ENCODE measurements at places on chromosomes 1 and 21.

DNA sequence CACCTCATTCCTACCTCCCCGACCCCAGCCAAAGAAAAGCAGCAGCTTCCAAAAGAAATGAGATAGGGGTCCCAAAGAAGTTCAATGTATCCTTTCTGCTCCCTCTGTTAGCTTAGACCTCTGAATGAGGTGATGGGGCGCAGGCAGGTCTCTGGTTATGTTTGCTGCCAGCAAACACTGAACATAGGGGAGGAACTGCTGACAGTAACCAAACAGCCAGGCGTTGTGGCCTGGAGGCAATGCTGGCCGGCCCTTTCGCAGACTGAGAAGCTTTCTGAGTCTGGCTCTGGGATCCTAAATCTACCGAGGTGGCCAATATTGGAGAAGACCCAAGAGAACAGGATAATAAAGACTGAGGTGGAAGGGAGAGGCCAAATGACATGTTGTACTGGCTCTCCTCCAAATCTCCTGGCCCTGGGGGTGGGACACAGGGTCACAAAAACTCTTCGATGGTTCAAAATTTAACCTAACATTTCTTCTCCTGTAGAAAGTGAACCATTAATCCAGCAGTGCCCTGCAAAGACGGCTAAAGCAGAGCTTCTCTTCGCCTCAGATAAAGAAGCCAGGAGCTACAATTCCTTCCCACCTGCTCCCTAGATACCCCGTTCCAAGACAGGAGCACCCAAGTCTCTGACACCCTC is 19.6 kb downstream of the SSR2 start:
- DNase-seq = no peak

- no peak for DNase-seq
These were observed 85.0 kb upstream of the AK4 start for GRCh38 chr1:65063025-65063424.

GRCh38 chr1:113388621-113389358 is 1.5 kb upstream of the MAGI3 start:
- peak; percentile 71 for DNase-seq

DNA sequence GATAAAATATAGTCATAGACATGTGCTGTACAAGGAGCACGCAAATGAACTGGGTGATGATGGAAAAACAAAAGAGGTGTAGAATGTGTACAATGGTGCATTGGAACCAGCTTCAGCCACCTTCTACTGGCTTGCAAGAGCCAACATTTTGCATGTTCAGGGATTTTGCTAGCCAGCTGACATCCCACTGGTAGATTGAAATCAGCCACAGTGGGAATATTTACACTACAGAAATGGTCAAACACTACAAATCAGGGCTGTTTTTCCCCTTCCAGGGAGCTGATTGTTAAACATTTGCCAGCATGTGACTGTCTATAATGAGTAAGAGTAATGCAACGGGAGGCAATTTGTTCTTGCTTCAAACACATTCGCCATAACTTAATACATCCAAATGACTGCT is 23.2 kb downstream of the PMVK start:
- DNase-seq = peak; percentile 6

DNA sequence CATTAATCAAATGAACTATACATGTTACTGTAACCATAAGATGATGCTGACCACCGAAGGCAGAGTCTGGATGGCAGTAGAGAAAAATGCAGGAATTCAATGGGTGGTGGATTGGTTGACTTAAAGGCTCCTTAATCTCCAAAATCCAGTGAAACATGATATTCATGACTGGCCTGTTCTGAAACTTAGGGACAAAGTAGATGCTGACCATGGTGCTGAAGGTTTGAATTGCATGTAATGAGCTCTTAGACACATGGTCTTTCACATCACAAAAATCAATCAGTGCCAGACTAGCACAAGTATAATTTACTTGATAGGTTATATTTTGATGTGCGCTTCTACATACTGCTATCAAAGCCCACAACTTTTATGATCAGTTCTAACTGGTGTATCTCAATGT is 30.9 kb upstream of the NTMT2 start:
- DNase-seq = no peak

DNA sequence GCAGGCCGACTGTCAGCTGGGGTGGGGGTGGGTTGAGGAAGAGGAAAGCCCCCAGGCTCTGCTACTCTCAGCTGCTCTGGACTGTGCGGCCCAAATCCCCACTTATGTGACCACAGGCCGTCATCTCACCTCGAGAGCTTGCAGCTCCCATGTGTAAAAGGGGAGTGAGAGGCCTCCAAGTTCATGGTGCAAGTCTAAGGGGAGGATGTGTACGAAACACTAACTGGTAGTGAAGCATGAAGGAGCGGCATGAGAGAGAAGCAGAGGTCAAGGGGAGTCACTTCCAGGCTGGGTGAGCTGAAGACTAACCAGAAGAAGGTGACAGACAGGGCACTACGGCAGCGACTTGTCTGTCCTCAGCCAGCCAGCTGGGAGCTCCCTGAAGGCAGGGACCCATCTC is 43.8 kb downstream of the GLIS1 start:
- DNase-seq = no peak

GRCh38 chr1:85553416-85554335 is 26.9 kb upstream of the CCN1 start:
- DNase-seq = no peak

GRCh38 chr1:243727503-243728203 is 122.4 kb downstream of the AKT3 start:
- DNase-seq = no peak

GRCh38 chr1:22804406-22804805 is 93.8 kb downstream of the EPHB2 start:
- no peak for DNase-seq

GRCh38 chr1:226233293-226233692 is 9.8 kb downstream of the MIXL1 start:
- no peak for DNase-seq

DNA sequence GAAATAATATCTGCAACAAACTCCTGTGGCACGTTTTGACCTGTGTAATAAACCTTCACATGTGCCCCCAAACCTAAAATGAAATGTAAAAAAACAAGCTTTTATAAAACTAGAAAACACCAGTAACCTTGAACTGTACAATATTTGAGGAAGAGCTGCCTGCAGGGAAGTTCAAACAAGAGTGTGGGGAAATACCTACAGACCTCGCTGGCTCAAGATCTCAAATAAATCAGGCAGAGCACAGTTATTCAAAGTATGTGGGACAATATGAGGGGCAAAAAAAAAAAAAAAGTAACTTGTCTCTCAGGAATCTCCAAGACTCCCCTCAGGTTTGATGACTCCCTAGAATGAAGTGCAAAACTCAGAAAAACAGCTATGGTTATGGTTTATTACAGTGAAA is 37.9 kb upstream of the PPIH start:
- DNase-seq = no peak

GRCh38 chr1:230857822-230858221 is 10.5 kb downstream of the C1orf198 start:
- DNase-seq = no peak

GRCh38 chr1:29876902-29877301 is 640.6 kb downstream of the PTPRU start:
- no peak for DNase-seq

DNA sequence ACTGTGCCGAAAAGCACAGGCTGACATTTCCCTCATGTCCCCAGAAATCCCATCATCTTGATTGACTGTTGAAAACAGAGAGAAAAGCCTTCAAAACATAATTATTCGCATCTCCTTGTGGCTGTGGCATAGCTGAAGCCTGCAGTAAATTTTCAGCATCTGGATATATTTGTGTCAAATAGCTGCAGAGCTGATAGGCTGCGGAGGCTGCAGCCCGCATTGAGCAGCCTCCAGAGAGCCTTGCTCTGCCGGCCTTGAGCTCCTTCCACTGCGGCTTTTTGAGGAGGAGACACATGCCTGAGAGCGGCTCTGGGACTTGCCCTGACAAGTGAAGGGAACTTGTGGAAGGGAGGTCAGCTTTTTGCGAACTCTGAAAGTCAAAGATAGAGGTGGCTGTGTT is 144.7 kb downstream of the RYR2 start:
- no peak for DNase-seq

DNA sequence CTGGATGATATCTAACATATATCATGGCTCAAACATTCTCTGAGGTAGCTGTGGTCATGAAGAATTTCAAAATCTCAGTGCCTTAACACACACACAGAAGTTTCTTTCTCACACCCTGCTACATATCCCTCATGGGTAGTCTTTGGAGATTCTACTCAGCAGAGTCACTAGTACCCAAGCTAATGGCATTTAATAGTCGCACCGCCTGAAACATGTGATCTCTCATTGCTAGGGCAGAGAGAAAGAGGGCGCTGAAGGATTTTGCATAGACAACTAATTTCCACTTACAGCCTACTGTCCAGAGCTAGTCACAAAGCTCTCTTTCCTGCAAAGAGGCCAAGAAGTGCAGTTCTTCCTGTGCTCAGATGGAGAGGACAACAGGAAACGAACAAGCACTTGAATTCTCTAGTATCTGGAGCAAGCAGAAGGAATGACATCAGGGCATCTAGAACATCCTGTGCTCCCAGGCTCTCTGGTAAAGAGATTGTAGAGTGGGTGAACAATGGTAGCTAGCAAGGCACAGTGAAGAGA is 183.4 kb upstream of the PTBP2 start:
- DNase-seq = no peak

DNA sequence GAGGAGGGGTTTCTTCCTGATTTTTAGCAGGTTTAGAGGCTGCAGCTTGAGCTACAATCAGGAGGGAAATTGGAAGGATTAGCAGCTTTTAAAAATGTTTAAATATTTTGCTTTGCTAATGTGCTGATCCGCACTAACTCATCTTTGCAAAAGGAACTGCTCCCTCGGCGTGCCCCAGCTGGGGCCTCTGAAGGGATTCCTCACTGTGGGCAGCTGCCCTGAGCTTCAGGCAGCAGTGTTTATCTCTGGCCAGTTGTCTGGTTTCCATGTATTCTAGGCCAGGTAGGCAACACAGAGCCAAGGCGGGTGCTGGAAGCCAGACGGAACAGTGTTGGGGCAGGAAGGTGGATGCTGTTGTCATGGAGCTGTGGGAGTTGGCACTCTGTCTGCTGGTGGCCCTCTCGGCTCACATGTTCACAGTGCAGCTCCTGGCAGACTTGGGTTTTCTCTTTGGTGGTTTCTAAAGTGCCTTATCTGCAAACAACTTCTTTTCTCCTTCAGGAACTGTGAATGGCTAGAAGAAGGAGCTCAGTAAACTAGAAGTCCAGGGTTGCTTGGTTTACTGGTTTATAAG is 18.9 kb downstream of the NECAP2 start:
- DNase-seq = no peak

- DNase-seq = no peak
These were observed 364 bp downstream of the GOLPH3L start for GRCh38 chr1:150696590-150696989.

- no peak for DNase-seq
These were observed 280.2 kb upstream of the USP25 start for GRCh38 chr21:15449556-15449955.

GRCh38 chr1:215376544-215377264 is 190.4 kb upstream of the KCTD3 start:
- no peak for DNase-seq

DNA sequence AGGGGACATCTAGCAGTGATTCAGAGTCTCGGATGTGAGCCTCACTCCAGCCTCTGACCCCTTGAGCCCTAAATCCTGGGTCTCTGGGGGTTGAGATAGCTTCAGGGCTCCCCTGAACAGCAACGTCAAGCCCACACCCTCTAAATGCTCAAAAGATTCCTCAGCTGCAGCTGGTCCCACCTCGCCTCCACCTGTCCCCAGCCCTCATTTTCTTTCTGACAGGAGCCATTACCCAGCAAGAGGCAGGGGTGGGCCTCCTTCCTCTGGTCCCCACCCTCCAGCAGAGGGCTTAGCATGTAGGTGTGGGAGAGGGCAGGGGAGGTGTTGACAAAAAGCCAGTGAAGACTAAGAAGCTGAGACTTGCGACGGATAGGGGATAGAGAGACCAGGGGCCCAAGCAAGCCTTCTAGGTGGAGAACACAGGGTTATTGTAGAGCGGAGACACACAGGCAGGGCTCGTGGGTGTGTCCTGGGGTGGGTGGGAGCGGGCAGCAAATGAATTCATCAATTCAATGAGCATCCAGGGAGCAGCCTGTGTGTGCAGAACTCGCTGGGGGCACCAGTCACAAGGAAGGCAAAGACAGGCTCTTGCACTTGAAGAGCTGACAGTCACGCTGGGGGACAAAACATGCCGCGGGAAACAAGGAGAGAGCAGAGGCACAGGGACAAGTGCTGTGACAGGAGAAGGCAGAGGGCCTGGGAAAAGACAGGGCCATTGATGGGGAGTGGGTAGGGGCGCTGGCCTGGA is 48.9 kb upstream of the GOLT1A start:
- no peak for DNase-seq

DNA sequence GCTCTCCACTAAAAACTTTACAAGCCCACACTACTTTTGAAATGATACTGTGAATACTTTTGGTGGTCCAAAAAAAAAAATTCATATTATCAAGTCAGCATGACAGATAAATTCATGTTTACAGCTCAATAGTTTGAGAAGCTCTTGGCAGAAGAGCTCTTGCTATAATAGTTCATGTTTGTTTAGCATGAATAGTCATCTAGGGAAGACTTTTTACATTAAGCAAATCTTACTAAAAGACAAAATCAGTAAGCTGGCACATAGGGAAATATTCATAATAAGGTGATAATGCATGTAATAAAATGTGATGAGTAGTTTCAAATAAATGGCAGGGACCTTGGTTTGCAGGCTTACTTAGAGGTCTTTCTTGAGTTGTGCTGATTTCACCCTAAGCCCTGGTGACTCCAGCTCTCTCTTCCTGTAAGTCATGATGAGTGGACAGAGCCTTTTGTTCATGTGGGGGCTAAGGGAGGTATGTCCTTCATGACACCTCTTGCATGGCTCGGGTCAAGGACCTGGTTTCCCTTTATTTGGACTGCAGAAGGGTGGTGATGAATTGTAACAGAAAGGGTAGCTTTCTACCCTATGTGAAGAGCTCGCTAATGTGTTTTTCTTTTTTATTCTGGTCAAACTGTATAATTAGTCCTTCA is 166.7 kb downstream of the GABPA start:
- DNase-seq = no peak

- no peak for DNase-seq
These were observed 1.3 kb upstream of the EFNA4 start for GRCh38 chr1:155062151-155062686.

- DNase-seq = no peak
These were observed 49.5 kb downstream of the CHML start for GRCh38 chr1:241590719-241591118.

DNA sequence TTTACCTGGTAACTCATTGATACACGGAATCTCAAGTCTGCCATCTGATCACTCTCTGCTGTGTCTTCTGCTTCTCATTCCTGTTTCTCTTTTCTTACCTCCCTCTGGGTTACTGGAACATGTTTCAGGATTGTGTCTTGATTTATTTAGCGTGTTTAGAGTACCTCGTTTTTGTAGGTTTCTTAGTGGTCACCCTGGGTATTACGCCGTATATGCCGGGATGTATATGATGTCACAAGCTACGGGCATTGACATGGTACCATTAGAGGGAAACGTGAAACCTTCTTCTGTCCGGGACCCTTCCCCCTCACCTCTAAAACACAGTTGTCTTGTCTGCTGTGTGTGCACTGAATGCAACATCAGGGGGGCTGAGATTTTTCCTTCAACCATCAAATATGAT is 2.8 kb downstream of the ACTRT2 start:
- no peak for DNase-seq

DNA sequence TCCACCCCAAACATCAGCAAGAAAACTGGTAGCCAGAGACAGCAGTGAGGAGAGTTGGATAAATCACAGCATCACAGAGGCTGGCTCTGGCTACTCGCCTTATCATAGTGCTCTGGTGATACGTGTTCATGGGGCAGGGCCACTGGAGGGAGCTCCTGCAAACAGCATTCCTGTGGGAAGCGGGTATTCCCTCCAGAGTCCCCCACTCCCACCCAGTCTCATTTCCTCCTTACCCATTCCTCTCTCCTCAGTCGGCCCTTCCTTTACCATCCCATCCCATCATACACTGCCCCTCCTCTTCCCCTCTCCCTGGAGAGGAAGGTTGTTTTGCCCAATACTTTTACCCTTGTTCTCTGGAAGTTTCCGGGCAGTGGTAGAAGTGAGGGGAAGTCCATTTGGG is 7.1 kb downstream of the NHLH2 start:
- no peak for DNase-seq

All from COR-L47 (cell line).